ENCODE measurements at places on chromosomes 5 and 9.
A peak's percentile ranks its signal among the peaks of the same experiment; 100 is the strongest.

GRCh38 chr9:17863213-17863883, 284.5 kb downstream of the SH3GL2 start:
- no peak for DNase-seq

DNA sequence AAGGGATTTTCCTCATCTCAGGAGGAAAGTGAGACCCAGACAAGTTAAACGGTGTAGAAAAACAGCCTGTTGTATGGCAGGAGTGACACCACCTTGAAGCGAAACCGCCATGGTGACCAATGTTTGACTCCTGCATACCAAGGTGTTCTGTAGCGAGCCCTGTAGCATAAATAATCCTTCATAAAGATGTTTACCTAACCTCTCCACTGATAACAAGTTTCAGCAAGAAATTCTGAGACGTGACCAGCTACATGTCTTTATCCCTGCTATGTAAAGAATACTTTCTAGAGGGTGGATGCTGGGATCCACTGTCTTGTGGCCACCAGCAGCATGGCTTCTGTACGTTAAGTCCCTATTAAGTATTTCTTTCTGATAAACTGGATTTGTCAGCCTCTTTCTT, 148.1 kb downstream of the MPDZ start:
- DNase-seq, result no peak

DNA sequence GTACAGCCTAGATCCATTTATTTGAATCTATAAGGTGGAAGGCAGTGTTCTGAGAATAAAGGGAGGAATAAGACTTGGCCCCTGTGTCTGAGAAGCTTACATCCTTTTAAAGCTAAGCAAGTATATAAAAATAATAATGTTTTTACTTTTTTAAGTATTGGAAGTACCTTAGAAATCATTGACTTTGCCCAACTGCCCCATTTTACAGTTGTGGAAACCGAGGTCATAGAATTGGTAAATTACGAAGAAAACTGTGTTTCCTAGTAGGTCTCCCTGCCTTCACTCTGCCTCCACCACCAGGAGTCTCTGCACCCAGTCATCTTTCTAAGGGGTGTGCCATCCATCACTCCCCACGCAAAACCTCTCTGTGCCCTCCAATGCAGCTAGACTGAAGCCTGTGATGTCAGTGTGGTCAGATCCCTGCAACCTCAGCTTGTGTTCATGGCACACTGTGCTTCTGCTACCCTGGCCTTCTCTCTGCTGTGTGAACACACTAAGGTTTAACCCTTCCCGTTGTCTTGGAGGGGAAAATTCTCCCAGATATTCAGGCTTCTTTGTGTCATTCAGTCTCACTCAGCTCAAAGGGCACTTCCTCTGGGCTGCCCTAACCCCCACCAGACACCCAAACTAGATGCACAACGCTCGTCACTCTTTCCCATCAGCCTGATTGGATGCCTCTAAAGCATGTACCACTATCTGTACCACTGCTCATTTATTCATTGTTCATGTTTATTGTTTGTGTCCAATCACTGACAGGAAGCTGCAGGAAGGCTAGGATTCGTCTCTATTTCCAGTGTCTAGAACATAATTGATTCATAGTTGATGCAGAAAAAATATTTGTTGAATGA, 18.2 kb downstream of the ADRB2 start:
- DNase-seq, result no peak

DNA sequence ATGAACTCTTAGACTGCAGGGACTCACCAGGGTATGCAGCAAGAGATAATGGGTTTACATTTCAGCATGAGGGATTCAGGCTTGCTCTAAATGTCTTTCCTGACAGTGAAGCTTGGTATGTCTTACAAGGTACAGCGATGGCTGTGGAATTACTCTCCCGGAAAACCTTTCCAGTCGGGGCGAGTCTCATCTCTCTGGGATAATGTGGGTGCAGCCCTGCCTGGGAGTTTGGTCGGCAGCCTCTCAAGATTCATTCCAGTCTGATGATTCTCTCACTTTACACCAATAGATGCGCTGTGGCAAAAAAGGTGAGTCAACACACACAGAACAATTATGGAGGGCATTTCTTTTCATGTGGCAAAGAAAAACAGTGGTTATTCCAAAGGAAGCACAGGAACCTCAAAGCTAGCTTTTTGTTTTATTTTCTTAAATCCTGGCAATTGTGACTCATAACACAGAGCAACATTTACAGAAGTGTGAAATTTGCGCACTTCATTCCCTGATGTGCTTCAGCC, 190.3 kb downstream of the DCP2 start:
- DNase-seq, result no peak

- no peak for DNase-seq
These were observed 395 bp downstream of the TLN1 start for GRCh38 chr9:35731415-35732184.

- peak; percentile 62 for DNase-seq
These were observed at the start of gene ZBTB34 for GRCh38 chr9:126860077-126860756. TSS of gene ZBTB34 (plus strand) at chr9:126860639. CDS start at chr9:126879400, 18,761 bp downstream.

DNA sequence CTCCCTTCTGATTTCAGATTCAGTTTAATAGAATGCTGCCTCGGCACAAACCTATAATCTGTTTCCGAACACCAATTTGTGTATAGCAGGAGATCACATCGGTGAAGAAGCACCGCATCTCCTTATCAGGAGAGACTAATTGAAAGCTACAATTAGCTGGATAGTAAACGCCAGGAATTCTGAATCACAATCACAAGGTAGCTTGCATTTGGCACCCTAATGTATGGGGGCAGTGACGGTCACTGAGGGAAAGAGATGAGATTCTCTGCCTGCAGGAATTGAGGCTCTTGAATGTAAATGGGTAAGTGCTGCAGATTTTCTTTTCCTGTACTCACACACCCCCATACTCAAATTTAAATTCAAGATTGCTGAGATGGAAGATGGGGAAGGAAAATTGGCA, 373.6 kb upstream of the ZNF608 start:
- no peak for DNase-seq

DNA sequence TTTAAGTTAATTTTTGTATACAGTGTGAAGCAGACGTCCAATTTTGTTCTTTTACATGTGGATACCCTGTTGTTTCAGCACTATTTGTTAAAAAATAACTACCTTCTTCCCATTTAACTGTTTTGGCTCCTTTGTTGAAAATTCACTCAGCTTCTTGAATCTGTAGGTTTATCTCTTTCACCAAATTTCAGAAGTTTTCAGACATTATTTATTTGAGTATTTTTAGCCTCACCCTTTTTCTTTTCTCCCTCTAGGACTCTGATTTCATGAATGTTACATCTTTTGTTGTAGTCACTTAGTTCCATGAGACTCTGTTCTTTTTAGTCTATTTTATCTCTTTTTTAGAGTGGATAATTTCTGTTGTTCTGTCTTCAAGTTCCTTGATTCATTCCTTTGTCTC, 4.6 kb upstream of the TNPO1 start:
- DNase-seq, result no peak

GRCh38 chr9:130997925-130998596, 10.9 kb upstream of the LAMC3 start:
- no peak for DNase-seq

- no peak for DNase-seq
These were observed 12.2 kb downstream of the IL9 start for GRCh38 chr5:135883441-135883840.

DNA sequence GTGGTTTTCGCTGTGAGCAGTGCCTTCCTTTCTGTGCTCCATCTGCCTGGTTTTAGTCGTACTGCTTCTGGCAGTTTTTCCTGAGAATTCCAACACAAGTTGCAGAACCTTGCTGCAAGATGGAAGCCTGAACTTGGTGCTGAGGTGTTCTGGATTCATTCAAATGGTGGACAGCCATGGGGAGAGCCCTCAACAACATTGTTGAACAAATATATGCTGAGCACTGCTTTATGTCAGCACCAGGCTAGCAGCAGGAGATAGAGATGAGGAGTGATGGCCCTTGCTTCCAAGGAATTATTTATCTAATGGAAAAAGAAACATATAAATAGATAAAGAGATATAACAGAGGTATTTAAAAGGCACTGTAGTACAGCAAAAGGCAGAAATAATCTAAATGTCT, 7.3 kb upstream of the RPS6 start:
- DNase-seq, result no peak

DNA sequence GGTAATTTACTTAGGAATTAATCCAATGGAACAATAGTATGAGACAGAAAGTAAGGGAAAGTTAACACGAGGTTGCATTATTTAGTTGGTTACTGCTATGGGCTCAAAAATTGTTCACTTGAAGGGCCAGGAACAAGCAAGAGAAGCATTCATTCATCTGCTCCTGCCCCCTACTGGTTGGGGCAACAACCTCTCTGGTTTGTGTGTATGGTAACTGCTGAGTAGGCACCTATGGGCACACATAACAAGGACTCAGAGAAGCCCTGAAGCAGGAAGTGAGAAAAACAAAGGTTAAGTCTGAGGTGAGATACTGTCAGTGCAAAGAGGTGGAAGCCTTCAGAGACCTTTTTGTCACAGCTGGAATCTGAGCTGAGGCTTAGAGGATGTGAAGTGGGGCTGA, 34.4 kb upstream of the RANBP6 start:
- DNase-seq, result no peak

- peak; percentile 0 for DNase-seq
These were observed 572 bp downstream of the ZDHHC21 start for GRCh38 chr9:14692470-14693250.

GRCh38 chr5:74888117-74888516, 21.9 kb upstream of the FAM169A start:
- no peak for DNase-seq

- no peak for DNase-seq
These were observed 60.7 kb downstream of the NSD1 start for GRCh38 chr5:177194268-177194667.

DNA sequence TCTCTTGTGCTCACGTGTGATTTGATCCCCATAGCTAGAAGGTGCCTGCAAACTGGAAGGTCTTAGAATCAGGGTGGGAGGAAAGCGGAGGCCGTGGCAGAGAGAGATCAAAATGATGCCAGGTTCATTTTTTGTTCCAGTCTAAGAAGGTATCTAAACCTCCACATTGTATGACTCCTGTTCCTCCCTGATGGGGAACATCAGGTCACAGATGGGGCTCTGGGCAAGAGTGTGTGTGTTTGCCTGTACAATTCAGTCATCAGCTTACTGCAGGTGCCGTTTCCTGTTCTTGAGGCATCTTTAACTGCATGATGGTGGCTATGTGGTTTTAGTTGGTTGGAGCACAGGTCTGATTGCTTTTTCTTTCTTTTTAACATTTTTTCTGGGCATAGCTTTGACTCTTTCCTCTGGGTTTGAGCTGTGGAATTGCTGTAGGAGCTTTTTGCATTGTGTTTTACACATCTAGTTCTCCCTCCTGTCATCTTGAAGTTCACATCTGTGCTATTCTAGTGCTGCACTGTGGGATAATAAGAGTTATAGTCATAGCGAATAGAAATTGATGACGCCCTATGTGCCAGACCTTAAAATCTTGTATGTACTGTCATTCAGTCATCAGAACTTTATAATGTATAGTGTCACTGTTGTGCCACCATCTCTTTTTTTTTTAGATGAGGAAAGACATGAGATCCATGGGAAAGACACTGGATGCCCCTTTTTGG, 30.8 kb downstream of the ARHGAP26 start:
- DNase-seq, result no peak

DNA sequence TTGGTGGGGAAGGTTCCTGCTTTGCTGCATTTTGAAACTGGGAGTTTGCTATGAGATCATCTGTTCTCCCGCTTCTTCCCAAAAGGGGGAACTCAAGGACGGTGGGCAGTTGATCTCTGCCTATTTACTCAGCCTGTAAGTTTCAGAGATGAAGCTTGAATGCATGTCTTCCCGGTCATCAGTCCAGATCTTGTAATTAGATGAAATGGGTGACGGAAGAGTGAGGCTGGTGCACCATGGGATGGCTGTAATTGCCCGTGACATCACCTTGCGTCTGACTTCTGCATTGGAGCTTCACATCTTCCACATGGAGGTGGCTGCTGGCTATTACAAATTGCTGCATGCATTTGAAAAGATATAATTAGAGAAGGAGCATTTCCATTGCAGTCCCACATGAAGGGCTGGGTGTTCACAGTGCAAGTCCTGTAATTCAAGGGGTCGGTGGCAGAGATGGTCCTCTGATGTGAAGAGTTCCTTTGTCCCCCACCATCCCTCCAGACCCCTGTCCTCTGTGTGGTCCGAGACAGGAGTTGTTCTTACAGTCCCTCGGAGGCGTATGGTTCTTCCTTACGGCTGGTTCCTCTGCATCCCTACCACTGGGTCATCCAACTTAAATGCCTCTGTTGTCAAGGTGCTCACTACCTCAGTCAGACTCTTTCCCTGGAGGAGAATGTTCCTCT, 72.9 kb downstream of the ZNF618 start:
- DNase-seq, result no peak

DNA sequence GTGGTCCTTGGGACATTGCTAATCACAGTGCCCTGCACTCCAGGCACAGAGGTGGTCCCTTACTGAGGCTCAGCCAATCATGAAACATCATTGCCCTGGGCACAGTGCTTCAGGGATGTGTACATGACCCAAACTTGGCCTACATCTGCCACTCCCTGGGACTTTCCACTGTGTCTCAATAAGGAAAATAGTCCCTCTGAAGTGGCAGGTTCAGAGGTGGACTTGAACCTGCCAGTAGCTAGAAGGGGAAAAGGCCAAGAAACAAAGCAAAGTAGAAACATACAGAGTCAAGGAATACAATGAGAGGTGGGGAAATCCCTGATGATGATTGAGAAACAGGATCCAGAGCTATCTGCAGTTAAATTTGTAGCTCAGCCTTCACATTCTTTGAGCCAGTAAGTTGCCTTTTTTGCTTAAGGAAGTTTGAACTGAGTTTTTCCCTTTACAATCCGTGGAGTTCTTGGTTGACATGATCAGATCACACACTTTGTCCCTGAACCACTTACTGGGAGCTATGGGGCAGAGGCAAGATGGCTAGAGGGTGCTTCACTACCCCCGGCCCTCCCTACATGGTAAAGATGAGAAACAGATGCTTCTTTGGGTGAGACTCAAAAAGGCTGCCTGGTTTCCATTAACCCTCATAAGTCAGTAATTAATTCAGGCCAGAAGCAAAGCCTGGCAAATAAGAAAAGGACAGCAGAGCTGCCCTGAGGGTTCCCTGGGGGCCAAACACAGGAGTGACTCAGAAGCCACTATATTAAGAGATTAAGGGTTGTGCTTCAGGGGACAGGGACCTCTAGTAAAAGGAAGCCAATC, 57.6 kb downstream of the SH3TC2 start:
- no peak for DNase-seq

DNA sequence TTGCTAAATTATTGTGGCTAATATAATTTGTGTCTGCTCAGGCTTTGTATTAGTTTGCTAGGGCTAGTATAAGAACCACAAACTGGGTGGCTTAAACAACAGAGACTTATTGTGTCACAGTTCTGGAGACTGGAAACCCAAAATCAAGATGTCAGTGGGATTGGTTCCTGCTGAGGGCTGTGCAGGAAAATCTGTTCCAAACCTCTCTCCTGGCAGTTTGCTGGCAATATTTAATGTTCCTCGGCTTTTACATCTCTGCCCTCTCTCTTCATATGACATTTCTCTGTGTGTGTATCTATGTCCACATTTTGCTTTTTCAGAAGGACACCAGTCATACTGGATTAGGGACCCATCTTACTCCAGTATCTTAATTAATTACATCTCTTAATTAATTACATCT, 498.8 kb upstream of the CD180 start:
- no peak for DNase-seq

GRCh38 chr5:158236511-158237335, 377.8 kb upstream of the CLINT1 start:
- no peak for DNase-seq

- DNase-seq, result no peak
These were observed 657.5 kb upstream of the WWC1 start for GRCh38 chr5:167633931-167634341.

- no peak for DNase-seq
These were observed 26.7 kb downstream of the SH3TC2 start for GRCh38 chr5:149036168-149036567.

- DNase-seq, result no peak
These were observed 36.5 kb upstream of the RAD23B start for GRCh38 chr9:107246259-107247254.

All from stimulated activated CD8-positive, alpha-beta memory T cell treated with anti-CD3 and anti-CD28 coated beads, Interleukin-7, amount 100 ng/mL, for 1 hour (primary cell).